ENCODE measurements at places on chromosomes 5 and 9.

DNA sequence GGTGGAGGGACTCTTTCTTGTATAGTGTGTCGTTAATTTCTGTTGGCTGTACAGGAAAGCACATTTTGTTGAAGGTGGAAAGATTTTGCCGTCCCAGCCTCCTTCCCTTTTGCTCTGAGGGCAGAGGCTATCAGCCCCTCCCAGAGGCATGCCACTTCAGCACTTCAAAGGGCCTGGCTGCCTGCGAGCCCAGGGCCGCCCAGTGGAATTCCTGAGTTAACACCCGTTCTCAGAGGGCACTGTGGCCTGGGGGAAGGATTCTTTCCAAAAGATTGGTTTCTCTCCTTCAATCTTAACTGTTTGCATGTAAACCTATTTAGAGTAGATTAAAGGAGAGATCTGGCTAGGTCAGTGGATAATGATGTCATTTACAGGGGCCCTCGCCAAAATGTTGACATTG lies 238.6 kb downstream of the FANCC start:
- no peak for DNase-seq

- no peak for DNase-seq
Measured at GRCh38 chr5:118555727-118556126, 432.6 kb downstream of the DTWD2 start.

- no peak for DNase-seq
Measured at GRCh38 chr5:67100301-67100700, 96.3 kb downstream of the CD180 start.

DNA sequence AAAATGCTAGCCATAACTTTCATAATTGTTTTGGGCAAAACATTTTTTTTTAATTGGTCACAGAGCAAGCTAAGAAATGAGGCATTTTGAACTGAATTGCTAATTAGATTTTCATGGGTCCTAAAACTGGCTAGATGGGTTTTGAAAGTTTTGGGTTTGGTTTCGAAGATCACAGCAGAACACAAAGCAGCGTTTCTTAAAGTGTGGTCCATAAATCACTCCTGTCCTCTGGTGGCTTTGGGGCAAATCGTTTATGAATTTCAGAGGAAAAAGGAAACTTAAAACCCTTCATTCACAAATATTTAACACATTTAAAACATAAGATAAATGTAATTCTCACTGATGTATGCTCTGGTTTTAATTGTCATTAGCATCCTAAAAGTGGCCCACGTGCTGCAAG lies 503.7 kb downstream of the SPATA31D1 start:
- no peak for DNase-seq

- DNase-seq, result no peak
Measured at GRCh38 chr5:16505140-16505891, 39.7 kb upstream of the ZNF622 start.

- DNase-seq, result no peak
Measured at GRCh38 chr5:179406031-179406961, 61.0 kb upstream of the ADAMTS2 start.
